ENCODE measurements at places on chromosomes 4 and X.

GRCh38 chr4:166882221-166882620, 352.1 kb downstream of the SPOCK3 start:
- no peak for DNase-seq

- no peak for DNase-seq
Measured at GRCh38 chr4:151226004-151226932, 50.7 kb upstream of the PRSS48 start.

- no peak for DNase-seq
Measured at GRCh38 chr4:154231806-154232478, 259.7 kb downstream of the DCHS2 start.

DNA sequence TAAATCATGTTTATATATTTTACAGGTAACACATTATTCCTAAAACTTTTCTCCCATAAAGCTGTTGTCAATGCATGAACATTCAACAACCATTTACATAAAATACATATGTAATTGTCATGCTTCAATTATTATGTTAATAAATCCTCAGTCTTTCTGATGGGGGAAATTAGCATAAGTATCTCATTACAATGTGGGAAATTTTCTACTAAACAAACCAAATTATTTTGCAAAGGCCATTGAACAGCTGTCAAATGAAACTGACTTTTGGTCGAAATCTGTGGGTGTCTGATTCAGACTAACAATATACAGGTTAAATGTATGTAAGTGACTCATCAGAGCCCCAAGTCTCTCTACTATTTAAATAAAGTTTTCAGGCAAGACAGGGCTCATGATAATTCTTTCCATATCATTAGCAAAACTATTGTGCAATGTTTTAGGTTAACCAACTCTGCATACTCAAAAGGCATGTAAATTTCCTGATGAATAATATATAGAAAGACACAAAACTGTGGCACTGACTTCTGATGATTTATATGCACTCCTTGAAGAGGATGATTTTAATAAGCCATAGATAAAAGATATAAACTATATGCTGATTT, 795.3 kb upstream of the AADAT start:
- DNase-seq: peak; percentile 65

GRCh38 chr4:10732914-10733415, 48.4 kb upstream of the CLNK start:
- DNase-seq: no peak

GRCh38 chr4:100754751-100755150, 236.9 kb upstream of the EMCN start:
- no peak for DNase-seq

GRCh38 chr4:121256887-121257466, 92.9 kb upstream of the TNIP3 start:
- DNase-seq: no peak

- DNase-seq: no peak
Measured at GRCh38 chrX:37348971-37349220, 268 bp upstream of the PRRG1 start.

DNA sequence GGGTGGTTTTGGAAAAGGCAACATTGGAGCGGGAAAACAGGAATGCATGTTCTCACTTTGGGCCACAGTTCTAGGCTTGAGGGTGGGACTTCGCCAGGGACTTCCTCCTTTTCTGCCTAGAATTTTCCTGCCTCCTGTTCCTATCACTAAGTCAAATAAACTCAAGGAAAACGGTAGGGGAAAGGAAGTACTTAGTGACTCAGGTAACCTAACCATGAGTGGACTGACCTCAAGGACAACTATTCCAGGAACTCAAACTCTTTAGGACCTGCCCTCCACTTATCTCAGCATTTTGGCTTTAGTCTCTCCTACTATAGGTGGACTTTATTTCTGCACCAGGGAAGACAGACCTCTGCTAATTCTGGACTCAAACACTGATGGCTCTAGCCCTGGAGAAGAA, 281.7 kb downstream of the ZNF674 start:
- no peak for DNase-seq

- no peak for DNase-seq
Measured at GRCh38 chr4:57233386-57233785, 123.2 kb upstream of the IGFBP7 start.

- no peak for DNase-seq
Measured at GRCh38 chr4:10496200-10496599, 39.0 kb upstream of the ZNF518B start.

GRCh38 chr4:72505314-72505744, 63.7 kb downstream of the ADAMTS3 start:
- peak; percentile 55 for DNase-seq

DNA sequence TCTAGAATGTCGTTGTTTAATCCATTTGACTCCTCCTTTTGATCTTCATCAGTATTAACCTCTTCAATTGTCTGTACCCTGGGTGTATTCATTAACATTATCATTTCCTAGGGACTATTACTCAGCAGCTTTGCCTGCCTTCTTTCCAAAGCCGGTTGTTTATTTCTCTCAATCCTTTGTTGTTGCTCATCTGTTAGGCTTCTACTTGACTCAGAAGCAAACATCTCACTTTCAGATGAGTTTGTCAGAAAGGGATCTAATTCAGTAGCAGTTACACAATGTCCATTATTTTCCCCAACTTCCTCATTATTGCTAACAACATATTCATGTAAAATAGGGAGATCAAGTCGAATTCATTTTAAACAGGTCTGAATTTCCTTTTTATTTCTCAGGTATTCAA, 22.1 kb upstream of the HSD17B10 start:
- DNase-seq: no peak

- DNase-seq: no peak
Measured at GRCh38 chrX:45434231-45434630, 233.6 kb upstream of the DIPK2B start.

GRCh38 chrX:154441984-154442707, 1.8 kb upstream of the FAM50A start:
- DNase-seq: no peak

DNA sequence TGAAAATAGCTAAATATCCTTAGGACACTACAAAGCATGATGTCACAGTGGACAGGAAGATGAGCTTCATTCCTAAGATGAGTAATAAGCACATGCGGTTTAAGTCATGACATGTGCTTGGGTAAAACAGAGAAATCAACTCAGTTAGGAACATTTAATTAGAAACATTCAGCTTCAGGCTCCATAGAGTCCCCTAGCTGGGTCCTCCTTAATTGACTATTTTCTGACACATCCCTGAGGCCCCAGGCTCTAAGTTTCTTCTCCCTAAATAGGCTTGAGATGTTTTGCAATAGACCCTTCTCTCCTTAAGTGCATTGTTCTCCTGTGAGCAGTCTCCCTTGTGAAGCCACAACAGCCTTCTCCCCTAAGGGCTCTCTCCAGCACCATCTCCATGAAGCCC, 70.4 kb upstream of the ANXA3 start:
- no peak for DNase-seq

DNA sequence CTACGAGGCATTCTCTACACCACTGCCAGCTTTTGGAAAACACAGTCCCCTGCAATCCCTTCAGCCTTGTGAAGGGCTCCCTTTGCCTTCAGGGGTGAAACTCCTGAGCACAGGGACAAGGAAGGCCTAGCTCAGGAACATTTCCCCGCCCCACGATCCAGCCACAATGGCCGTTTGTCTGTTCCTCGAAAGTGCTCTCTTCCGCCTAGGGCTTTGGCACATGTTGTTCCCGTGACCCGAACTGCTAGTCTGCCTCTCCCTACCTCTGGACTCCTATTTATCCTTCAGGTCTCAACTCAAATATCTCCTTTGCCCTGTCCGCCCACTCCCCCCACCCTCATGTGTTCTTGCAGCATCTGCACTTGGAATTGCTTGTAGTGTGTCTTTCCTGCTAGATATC, 12.1 kb downstream of the FGD1 start:
- DNase-seq: no peak

- no peak for DNase-seq
Measured at GRCh38 chrX:64805683-64806082, 170.6 kb downstream of the ZC4H2 start.

DNA sequence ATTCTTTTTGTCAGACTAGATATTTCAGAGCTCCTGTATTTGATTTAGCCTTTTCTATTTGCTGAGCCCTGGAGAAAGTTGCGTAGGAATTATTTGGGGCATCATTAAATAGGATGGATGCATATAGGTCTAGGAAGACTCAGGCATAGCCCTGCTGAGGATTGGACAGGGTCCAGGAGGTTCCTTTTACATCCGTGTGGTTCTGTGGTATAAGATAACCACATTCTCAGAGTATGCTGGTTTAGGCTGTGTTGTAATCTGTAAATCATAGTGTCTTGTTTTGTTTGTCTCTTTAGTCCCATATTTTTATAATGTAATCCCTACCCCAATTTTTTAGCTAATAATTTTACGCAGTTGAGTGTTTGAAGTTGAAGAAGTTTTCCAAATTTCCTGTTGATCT, 513.7 kb downstream of the RPA4 start:
- DNase-seq: no peak

DNA sequence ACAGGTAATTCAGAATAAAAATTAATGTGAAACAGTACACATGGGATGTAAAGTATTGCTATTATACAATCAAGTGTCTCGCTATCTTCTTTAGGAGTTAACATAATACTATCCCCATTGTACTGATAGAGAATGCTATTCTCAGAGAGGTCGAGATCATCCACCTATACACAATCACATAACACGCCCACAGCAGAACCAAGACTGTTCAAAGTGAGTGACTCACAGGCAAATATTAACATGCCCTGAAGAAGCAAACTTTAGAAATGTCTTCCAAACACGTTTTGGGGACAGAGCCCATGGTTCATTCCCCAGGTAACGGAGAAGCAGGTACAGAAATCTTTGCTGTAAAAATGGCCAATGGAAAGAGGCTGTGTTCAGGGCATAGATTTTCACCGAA, 50.1 kb upstream of the PHKA2 start:
- no peak for DNase-seq

DNA sequence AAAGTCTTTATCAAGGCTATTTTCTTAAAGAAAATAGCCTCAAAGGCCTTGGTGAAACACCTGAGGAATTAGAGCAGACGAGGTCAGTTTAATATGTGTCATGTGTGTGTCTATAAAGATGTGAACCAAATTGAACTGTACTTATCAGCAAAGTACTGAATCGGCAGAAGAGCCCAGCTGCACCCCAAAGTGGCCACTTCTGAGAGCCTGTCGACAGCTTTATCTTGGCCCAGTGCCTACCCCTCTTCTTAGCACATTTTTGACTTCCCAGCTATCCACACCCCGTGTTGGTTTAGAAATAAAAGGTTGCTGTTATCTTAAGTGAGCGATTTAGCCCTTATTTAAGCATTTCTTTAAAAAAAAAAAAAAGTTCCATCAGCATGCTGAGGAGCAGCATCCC, 329.7 kb downstream of the FBXW7 start:
- DNase-seq: no peak

GRCh38 chrX:22097012-22097694, 65.0 kb downstream of the PHEX start:
- no peak for DNase-seq

- no peak for DNase-seq
Measured at GRCh38 chr4:166941629-166942028, 292.7 kb downstream of the SPOCK3 start.

DNA sequence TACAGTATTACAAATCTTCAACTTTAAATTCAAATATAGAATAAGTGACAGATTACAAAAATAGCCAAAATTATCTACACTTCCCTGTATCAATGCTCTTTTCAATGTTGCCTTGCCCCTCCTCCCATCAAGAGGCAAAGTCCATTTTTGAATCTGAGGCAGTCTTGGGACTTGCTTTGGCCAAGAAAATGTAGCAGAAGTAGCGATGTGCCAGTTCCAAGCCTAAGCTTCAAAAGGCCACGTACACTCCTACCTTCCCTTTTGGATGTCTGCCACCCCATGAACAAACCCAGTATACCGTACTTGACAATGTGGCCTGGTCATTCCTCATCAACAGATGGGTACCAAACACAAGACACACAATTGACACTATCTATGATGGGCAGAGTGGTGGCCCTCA, 24.1 kb downstream of the SEC24D start:
- DNase-seq: no peak

DNA sequence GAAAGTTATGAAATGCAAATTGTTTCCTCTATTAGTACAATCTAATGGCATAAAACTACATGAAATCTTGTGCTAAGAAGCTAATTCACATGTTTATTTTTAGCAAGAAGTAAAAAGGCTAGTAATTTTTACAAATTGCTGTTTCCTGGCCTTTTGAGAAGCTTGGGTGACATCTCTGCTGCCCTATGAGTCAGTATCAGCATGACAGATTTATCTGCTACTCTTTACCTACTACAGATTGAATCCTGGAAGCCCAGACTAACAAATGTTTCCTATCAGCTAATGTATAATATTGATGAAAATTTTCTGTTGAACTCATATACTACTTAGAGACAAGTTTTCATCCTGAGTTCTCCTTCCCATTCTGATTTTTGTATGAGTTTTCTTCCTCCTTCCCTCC, 232.4 kb downstream of the DCTD start:
- no peak for DNase-seq

- DNase-seq: no peak
Measured at GRCh38 chr4:76003035-76003434, 4.3 kb downstream of the CXCL9 start.

GRCh38 chr4:126109836-126110235, 795.1 kb downstream of the FAT4 start:
- DNase-seq: no peak

- no peak for DNase-seq
Measured at GRCh38 chr4:19735012-19735411, 516.7 kb upstream of the SLIT2 start.

DNA sequence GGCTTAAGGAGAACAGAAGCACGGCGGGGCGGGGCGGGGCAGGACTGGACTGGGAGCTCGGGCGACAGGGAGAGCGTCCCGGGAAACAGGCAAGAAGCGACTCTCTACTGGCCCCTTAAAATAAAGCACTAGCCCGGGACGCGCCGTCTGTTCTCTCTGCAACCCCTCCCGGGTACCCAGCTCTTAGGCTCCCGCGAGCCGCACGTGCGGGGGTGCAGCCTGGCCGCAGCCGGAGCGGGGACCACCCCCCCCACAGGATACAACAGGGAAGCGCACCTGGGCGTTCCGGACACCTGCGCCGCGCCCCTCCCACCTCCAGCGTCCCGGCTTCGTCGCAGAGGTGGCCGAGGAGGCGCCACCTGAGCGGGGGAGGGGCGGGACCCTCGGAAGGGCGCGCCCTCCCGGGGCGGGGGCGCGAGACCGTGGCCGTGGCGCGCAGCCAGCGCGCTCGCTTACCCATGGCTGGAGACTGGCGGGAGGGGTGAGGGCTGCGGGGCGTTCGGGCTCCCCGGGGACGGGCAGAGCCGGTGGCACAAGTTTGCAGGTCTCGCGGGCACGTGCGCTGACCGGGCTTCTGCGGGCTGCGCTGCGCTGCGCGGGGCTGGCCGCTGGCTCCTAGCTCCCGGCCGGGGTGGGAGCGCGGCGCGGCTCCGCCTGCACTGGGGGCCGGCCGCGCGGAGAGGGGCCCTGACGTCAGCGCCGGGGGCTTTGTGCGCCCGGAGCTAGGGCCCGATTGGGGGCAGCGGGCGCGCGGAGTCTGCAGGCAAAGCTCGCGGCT, 91.5 kb downstream of the GEMIN8 start:
- peak; percentile 27 for DNase-seq
